ENCODE measurements at places on chromosomes 5 and 9. TPM values are rescaled to one million over a fixed set of nuclear protein-coding genes. Genes with fewer than 3 reads are reported as not detected.

Gene NTNG2
- 2.0 TPM for total RNA-seq

Gene SLC6A19
- 0.32 TPM for total RNA-seq

Gene PCDHA10
- 1.8 TPM for total RNA-seq

Gene ARID3C
- not detected for total RNA-seq

Gene IL4
- total RNA-seq: not detected

Gene SNCB
- total RNA-seq: not detected

Gene GDF9
- not detected for total RNA-seq

Gene UNC13B
- 29.0 TPM for total RNA-seq

Gene SLC36A2
- total RNA-seq: not detected

GRCh38 chr5:155546075-155546474, 532.5 kb downstream of the KIF4B start:
- DNase-seq: no peak

DNA sequence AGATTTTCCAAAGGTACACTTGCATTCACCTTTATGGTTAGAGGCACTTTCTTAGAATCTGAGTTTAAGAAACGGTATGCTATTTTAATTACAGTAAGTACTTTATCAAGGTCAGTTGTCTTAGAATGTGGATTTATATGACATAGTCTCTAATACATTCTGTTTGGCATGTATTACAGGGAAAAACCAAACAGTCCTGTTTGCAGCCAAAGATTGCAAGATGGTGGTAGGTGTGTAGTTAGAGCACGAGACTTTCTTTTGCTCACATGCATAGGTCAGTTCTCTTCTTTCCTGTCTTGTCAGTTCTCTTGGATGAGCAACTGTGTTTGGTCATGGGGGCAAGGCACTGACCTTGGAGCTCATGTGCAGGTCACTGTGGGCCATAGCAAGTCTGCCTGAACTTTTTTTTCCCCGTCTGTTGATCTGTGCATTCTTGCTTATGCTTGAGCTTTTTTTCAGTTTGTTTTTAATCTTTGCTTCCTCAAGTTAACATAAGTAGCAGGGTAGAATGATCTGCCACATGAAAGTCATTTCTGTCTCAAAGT, 20.6 kb downstream of the ZSWIM6 start:
- DNase-seq: no peak

DNA sequence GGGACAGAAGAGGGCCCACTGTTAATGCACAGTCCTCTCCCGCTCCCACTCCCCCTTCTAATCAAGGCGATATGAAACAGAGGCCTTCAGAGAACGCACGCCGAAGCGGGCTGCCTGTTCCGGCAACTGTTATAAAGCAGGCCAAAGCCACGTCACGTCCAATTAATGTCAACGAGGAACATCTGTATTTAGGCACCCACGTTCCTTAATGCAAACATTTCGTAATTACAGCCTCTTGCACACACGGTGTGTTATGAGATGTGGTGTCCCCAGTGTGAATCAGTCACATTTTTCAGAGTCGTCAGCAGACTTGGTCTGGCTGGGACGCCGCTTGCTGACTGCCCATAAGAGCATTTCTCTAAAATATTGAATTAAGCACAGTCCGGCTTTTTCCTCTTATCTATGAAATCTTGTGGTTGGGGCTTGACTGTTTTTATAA, 339.0 kb downstream of the NSG2 start:
- DNase-seq: no peak

GRCh38 chr5:59193616-59194319, 610.9 kb downstream of the RAB3C start:
- DNase-seq: no peak

GRCh38 chr9:28981711-28982110, 1408.4 kb upstream of the C9orf72 start:
- no peak for DNase-seq

- no peak for DNase-seq
Measured at GRCh38 chr5:107370396-107370968, 300.3 kb downstream of the EFNA5 start.

GRCh38 chr9:91503673-91504081, 80.0 kb upstream of the NFIL3 start:
- no peak for DNase-seq

- DNase-seq: no peak
Measured at GRCh38 chr5:164336906-164337305, 831.5 kb downstream of the MAT2B start.

GRCh38 chr5:56677690-56678305, 137.6 kb upstream of the MAP3K1 start:
- no peak for DNase-seq

GRCh38 chr9:95037789-95038521, 279.6 kb downstream of the FANCC start:
- DNase-seq: no peak

DNA sequence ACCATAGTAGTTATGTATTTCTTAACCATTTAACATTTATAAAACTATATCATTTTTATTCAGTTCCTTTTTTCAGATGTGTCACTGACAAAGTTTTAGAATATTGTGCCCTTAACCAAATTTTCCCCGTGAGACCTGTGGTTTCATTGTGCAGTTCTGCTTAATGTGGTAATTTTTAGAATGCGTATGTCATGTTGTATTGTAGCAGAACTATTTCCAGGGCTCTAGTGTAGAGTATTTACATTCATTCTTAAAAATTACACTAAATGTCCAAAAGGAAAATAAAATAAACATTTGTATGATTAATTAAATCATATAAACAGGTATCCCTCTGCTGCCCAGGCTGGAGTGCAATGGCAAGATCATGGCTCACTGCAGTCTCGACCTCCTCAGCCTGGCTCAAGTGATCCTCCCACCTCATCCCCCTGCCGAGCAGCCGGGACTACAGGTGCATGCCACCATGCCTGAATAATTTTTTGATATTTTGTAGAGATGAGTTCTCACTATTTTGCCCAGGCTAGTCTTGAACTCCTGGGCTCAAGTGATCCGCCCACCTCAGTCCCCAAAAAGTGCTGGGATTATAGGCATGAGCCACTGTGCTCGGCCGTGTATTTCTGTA, 15.4 kb downstream of the SERINC5 start:
- no peak for DNase-seq

- no peak for DNase-seq
Measured at GRCh38 chr9:121943463-121943862, 149.6 kb downstream of the TTLL11 start.

GRCh38 chr9:2228132-2228531, 213.0 kb downstream of the SMARCA2 start:
- no peak for DNase-seq

DNA sequence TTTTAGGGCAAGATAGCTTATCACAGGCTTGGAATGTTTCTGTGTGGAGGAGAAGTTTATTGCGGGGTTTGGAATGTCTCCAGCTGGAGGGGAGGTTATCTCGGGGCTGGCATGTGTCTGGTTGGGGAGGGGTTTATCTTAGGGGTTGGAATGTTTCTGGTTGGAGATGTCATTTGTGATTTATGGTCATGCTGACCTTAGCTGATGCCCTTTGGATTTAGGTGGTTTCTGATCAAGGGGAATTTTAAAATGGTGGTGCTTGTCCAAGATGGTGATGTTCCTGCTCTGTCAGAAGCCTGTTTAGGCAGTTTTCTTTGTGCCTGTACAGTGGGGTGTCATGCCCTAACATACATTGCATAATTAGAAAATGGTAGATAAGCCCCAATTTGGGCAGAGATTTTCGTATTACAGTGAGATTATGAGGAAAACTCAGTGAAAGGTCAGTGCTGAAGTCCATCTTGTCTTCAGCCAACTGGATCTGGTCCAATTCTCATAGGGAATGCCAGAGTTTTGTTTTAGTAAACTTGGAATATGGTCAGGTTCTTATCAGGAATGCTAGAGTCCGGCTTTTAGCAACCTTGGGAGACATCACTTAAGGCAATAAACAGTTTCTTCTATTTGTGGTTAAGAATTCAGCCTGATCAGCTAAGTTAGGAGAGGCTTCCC, 14.3 kb downstream of the CDK20 start:
- DNase-seq: no peak

GRCh38 chr9:133275105-133276000, at the start of gene ABO:
TSS of gene ABO (minus strand) at chr9:133275201.
- DNase-seq: no peak

DNA sequence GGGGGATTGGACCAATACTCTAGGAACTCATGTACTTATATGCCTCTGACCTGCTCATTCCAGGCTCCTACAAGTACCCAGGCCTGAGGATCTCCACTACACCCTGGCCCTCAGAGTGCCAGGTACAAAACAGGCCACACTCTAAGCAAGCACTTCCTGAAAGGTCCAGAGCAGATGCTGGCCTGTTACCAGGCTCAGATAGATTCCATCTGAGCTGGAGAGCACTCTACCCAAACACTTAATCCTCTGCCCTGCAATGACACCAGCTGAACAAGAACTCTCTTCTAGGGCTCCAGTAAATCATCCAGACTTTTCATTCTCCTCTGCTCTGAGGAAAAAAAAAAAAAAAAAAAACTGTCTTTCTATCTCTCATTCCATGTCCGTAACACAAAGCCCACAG, 2.9 kb downstream of the P4HA2 start:
- DNase-seq: peak; percentile 8

- no peak for DNase-seq
Measured at GRCh38 chr9:133374612-133375115, 1.2 kb downstream of the SURF4 start.
